AG08395 (cell line): ENCODE measurements at places on chromosomes 12 and 14.
A peak's percentile ranks its signal among the peaks of the same experiment; 100 is the strongest.

DNA sequence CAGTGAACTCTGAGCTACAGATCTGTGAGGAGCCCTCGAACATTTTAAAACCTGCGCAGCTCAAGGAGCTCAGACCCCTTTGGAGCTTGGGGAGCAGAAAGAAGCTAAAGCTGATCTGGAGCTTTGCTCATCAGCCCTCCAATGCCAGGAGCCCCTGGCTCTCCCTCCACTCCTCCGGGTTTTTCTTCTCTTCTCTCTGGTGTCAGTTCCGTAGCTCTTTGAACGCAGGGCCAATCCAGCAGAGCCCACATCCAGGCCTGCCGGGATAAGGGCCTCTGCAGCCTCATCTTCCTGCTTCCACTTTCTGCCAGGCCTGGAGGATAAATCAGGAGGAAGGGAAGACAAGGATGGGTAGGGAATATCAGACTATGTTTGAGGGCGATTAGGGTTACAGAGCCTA lies 6.0 kb downstream of the HOXC4 start:
- DNase-seq = no peak

DNA sequence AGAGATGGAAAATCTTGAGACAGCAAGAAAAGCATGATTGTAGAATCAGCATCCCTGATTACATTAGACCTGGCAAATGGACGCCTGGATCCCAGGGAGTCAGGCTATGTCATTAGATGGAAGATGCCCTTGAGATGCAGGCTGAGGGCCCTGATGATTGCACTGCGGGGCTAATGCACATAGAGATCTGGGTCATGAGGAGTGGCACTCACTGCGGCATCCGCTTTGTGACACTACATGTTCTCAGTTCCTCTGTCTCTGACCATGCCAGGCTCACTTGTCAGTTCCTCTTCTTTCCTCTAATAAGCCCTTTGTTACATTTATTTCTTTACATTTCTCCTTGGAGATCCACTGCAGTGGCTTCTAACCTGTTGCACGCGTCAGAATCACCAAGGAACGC lies 70.1 kb upstream of the GPATCH2L start:
- DNase-seq = no peak

DNA sequence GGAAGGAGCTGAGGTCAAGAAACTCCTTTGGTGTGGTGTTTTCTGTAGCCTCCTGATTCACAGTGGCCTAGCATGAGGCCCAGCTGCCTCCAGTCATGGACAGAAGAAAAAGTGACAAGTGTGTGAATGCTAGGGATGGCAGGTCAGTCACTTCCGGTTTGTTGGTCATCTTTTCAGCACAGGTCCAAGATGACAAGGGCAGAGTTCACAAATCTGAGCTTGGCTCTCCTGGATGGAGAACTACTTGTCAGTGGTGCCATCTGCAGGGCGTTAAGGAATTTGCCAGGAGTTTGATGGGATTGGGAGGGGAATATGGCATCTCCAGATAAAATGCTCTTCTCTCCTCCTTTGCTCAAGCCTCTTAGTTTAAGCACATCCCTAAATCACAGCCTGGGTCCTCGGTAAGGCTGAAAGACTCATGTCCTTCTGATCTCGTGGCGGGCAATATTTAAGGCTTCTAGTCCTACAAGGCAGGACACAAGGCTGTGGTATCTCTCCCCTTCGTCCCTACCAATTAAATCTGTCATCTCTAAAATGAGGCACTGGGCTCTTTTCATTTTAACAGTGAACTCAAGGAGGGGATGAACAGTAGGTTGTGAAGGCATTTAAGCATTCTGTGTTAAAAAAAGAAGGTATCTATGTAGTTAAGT lies 10.0 kb downstream of the TUBA1B start:
- DNase-seq = peak; percentile 80

- no peak for DNase-seq
These were observed 412.2 kb upstream of the GARIN6 start for GRCh38 chr12:99235381-99235780.

DNA sequence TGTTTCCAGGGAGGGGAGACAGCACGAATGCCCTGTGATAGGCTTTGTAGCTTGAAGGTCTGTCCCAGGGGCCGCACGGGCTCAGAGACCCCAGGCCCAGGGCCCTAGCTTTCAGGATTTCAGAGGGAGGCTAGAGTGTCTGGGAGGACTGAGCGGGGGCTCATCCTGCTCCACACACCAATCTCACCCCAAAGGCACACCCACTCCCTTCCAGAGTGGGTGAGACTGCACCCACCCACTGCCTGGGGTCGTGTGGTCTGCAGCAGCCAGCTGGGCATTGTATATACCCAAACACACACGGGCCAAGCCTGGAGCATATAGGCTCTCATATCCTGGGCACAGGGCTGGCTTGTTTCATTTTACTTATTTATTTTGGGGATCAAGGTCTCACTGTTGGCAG lies 5.8 kb upstream of the SLC25A47 start:
- DNase-seq = no peak

- peak; percentile 37 for DNase-seq
These were observed 29.3 kb upstream of the ATF1 start for GRCh38 chr12:50734409-50735263.

DNA sequence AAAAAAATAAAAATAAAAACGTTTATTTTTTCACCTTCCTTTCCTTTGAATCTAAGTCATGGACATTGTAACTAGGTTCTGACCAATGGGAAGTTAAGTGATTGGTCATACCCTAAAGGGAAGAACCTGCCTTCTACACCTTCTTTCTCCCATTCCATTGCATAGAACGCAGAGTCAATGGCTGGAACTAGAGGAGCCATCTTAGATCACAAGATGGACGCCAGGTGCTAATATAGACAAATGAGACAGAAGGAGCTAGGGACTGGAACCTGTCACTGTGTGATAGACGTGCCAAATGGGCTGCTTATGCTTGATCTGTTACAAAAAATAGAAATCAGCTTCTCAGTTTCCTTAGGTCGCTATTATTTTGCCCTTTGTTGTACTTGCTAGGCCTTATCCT lies 606.6 kb downstream of the MED13L start:
- DNase-seq = no peak

DNA sequence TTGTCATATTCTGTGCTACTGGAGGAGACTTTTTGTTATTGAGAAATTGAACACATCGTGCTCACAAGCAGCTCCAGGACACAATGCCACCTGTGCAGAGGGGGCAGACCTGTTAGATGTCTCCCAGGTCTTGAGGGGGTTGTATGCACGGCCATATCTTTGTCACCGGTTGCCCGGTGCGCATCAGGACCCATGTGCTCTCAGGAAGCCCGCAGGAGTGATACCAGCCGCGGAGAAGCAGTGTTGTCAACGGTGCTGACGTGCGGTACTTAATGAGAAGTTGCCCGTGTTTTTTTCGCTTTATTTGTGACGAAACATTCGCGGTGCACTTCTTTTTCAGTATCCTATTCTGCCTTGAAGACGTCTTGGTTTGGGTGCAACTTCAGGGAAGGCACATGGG lies 128.2 kb upstream of the RTL1 start:
- no peak for DNase-seq

GRCh38 chr12:94815450-94815849 lies 165.1 kb upstream of the TMCC3 start:
- no peak for DNase-seq
